ENCODE measurements at places on chromosomes 7 and 10.

DNA sequence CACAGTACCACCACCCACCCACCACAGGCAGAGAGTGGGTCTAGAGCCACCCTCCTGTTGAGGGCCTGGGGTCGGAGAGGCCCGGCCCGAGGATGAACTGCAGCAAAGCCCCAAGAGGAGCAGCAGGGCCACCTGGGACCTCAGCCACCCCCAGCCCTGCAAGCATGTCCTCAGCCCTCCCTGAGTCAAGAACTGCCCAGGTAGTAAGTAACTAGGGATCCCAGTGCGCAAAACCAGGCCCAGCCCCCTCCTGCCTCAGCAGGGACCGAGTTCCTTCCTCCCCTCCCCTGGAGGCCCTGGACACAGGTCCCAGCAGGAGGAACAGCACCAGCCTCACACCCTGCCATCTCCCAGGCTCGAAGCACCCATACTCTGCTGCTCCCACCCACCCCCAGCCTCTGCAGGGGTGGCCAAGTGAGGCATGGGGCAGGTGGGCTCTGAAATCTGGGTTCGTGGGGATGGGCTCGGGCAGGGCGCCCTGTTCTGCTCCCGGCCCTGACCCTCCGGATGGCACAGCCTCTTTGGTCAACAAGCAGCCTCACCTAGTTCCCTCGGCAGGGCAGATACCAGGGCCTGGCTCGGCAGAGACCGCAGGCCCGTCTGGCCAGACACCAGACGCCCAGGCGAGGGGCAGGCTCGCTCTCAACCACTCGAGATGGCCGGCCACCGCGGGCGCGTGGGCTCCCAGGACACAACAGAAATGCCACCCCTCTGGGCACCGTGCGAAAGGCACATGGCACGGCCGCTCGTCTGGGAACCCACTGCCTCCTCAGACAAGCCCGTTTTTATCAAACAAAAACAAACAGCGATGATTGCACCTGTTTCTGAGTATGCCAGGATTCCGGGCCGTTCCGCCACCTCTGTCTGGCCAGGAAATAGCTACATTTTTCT lies 15.2 kb downstream of the PDGFA start:
- DNase-seq = no peak

DNA sequence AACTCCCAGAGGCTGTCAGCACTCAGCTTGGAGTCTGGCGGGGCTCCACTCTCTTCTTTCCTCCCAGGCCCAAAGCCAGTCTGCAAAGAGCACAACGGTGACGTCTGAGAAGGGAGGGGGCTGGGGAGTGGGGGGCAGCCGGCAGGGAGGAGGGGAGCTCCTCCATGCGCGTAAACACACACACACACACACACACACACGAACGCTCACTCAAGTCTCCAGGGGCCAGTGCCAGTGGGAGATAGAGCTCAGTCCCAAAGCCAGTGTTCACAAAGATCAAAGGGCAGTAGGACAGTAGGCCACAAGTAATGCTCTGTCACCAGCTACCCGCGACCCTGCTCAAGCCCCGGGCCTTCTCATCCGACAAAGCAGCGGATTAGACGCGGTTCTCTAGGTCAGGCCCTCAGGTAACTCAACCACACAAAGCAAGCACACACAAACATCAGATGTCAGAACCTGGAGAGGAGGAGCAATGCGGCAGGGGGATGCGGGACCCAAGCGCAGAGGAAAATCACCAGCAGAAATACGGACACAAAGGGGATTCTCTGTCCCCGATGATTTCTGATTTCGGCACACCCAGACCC lies 19.9 kb downstream of the TCAF1 start:
- DNase-seq = no peak

DNA sequence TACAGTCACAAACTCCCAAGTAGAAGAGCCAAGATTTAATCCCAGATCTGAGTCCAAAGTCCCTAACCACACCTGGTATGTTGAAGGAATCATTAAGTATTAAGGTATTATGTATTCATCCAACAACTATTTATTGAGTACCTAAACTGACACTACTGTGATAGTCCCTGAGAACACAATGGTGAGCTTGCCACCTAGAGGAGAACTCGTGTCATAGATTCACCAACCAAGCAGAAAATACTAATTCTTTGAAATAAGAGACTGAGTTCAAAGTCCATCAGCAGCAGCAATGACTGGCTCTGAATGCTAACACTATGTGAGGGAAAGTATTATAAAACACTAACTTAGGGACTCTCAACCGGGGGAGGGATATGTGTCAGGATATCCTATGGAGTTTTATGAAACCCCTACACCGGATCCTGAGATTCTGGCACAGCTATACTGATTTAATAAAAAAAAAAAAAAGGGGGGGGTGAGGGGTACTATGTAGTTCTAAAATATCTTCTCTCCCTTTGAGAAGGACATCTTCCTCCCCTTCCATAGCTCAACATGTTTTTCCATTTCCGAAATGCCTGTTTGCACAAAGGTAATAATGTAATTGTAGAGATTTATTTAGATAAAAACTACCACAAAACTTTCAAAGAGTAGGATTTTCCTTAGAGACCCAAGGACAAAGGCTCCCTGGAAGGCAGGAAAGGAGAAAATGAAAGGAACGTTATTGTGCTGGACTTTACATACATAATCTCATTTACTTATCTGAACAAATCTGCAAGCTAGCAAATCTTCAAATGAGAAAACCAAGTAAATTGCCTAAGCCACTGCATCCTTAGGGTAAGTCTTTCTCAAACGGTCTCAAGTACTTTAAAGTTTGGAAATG lies 1.6 kb downstream of the NCOA4 start:
- peak; percentile 72 for DNase-seq

DNA sequence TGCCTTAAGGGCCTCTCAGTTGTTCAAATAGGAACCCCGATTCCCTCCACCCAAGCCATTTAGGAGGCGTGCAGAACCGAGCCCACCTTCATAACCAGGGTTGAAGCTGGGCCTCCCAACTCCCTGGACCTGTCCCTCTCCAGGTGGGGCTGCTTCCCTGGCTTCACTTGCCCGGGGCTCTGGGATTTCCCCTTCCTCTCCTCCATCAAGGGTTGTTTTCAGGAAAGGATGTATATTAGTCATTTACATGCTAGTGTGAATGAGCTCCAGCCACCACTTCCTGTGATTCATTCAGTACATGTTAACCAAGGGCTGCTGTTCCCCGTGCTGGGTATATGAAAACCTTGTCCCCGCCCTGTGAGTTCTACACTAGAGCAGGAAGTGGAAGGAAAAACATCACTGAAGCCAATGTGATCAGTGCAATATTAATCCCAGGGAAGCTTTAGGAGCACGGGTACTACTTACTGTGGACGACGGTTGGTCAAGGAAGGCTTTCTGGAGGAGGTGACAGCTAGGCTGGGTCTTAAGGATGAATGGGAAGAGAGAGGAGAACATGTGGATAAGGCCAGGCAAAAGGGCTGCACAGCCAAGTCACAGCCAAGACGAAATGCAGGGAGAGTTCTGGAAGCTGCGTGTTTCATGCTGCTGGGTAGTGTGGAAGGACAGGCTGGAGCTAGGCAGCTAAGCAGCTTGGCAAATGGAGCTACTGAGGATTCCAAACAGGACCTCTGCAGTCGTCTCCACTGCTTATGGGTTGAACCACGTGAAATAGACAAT lies 150.1 kb upstream of the SHH start:
- no peak for DNase-seq

DNA sequence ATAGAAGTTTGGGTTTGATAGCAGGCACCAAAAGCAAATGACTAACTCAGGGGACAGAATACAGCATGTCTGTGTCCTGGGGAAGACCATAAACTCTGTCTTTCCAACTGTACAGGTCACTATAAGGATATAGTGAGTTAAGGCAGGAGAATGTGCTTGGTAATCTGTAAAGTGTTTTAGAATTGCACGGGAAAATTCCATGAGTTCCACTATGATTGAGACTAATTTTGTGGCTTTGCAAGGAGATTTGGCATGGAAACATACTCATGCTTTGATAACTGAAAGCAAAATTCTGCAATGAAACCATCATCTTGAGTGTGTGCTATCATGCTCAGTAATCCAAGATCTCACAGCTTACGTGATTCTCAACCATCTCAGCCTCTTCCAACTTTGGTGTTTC lies 152.6 kb downstream of the PKD1L1 start:
- DNase-seq = no peak

DNA sequence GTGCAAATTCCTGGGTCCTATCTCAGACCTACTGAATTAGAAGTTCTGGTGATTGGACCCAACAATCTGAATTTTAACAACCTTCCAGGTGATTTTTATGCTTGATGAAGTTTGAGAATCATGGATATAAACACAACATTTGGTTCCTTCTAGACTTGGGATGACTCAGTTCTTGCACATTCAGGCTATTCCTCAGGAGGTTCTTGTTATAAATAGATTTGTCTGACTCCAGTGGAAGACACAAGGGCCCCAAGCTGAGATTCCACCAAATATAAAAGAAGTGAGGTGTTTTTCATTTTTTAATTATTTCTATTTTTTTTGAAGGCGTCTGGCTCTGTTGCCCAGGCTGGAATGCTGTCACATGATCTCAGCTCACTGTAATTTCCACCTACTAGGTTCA lies 9.4 kb upstream of the TAS2R16 start:
- DNase-seq = no peak

- DNase-seq = no peak
Measured at GRCh38 chr7:31710171-31710570, 23.2 kb downstream of the PPP1R17 start.

DNA sequence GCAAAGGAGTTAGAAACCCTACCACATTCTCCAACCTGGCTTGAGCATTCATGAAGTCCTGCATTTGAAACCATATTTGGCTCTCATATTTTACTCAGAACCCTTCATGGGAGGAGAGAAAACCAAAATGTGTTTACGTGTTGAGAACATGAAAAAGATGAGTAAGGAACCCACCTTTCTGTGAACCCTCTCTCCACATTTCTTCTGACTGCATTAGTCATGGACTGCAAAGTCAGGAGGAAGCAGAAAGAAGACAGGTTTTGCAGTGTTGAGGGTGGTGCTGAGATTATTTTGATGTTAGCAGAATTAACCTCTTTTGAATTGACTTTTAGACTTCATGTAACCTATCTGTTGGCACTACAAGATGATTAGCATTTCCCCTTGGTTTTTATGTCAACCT lies 4.9 kb downstream of the IFIT1B start:
- DNase-seq = no peak

DNA sequence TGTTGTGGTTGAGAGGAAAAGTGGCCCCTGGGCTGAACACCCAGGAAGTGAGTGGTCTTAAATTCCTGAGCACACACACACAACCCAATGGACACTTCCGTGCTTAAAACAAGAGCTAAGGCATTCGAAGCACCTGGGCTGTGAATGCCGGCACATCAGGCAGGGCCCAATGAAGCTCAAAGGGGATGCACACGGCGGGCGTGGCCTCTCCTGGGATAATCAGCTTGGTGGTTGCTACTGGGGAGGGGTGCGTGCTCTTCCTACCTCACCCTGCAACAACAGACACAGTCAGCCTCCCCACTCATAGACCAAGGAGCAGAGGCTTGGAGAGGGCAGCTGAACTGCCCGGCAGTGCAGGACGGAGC lies 115.0 kb upstream of the TCERG1L start:
- DNase-seq = no peak

DNA sequence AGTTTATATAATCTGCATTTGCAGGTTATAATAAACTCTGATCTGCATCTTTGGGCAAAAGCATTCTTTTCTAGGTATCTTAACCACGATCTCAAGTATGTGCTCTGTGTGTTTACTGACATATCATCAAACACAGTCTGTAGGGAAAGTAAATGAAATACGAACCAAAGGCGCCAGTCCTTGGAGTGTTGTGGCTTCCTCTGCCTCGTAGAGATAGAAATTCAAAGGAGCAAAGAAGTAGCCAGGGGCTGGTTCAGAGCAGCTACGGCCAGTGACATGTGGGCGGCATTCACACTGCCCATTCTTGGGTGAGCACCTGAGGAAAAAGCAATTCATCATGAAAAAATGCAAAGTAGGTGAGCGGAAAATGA lies 38.7 kb downstream of the LAMB4 start:
- no peak for DNase-seq

DNA sequence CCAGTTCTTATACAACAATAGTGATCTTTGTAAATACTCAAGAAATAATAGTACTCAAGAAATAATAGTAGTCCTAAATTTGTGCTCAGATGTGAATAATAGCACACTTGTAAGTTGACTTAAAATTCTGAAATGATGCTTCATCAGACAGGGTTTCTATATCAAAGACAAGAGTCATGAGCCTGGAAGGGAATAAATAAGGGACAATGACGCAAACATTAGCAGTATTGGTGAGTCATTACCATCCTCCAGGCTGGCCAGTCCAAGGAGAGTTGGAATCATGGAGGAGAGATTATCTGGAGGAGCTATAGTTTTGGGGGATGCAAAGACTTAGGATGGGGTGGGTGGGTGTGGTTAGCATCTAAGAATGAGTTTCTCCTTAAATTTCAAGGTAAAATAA lies 6.1 kb upstream of the SH3PXD2A start:
- no peak for DNase-seq

DNA sequence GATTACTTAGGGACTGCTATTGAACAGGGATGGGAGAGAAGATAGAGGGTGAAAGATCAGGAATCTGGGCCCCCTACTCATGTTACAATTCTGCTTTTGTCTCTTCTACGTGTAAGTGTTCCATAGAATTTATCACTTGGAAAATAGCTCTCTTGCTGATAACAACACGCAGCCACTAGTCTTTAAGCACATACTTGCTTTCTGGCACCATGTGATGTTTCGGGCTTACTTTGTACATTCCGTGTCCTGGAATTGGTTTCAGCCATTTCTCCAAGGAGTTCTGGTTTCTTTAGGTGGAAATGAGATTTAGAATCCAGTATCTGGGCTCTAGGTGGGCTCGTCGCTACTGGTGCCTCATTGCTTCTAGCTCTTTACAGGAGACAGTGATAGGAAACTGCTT lies 59.7 kb downstream of the TFAM start:
- DNase-seq = no peak

- no peak for DNase-seq
Measured at GRCh38 chr10:13404791-13405190, 56.7 kb upstream of the SEPHS1 start.
